ENCODE measurements at places on chromosomes 12 and 14. TPM values are rescaled to one million over a fixed set of nuclear protein-coding genes. Genes with fewer than 3 reads are reported as not detected.

DNA sequence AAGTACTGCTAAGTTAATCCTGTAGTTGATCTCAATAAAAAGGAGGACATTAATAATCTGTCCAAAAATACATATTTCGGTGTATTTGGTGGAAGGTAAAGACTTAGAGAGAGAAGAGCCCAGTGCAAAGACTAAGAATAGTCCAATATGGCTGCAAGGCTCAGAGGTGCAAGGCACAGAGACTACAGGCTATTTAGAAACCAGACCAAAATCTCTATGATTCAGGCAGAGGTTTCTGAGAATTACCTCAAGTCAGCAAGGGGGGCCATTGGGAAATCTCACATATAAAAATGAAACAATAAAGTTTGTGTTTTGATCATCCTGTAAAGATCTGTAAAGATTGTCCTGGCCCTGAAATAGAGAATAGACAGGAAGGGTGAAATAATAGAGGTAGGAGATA is 1173.0 kb downstream of the VRK1 start:
- DNase-seq, result no peak
- no peaks in the 10 kb centered on the region for H3K36me3 ChIP-seq
- no peaks in the 10 kb centered on the region for H3K27me3 ChIP-seq
- H3K4me1 ChIP-seq, result peaks cover 1% of the 10 kb centered on the region

GRCh38 chr14:73273799-73274198 is 36.5 kb downstream of the PAPLN start:
- no peak overlapping the region for H3K4me3 ChIP-seq
- H3K27me3 ChIP-seq, result no peaks in the 10 kb centered on the region
- H3K27ac ChIP-seq, result no peak overlapping the region
- peaks cover 29% of the 10 kb centered on the region for H3K36me3 ChIP-seq
- H3K4me1 ChIP-seq, result no peaks in the 10 kb centered on the region
- no peak for DNase-seq

GRCh38 chr12:91021076-91021475 is 16.3 kb upstream of the EPYC start:
- no peak overlapping the region for H3K27ac ChIP-seq
- H3K27me3 ChIP-seq, result no peaks in the 10 kb centered on the region
- H3K36me3 ChIP-seq, result no peaks in the 10 kb centered on the region
- H3K4me3 ChIP-seq, result no peak overlapping the region

DNA sequence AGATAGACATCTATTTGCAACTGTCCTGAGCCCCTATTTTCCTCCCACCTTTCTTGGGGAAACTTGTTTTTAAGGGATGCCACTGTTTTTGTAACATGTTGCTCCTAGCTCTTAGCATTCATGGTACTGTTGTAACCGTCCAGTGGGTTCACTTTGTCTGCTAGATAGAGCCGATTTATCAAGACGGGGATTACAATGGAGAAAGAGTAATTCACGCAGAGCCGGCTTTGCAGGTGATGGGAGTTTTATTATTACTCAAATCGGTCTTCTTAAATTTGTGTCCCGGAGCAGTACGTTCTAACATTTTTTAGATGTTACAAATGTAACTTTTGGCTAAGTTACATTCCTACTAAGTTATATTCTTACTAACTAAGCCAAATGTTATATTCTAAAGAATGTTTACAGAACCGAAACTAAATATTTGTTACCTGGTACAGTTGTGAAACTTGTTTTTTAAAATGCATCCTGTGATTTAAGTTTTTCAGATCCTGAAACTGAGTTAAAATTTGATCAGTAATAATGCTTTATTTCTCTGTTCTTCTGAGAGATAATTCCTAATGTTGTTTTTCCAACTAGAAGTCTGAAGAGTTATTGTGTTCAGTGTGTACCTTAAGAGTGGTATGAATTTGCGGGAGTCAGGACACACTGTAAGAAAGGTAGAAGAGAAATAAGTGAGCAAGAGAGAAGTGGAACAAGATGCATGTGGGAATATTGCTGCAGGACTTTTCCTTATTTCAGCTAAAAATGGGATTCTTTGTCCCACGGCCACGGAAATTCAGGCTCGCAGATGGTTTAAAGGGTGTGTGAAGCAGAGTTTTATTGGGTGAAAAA is 20.6 kb upstream of the CLEC2D start:
- H3K36me3 ChIP-seq, result no peaks in the 10 kb centered on the region
- no peaks in the 10 kb centered on the region for H3K4me1 ChIP-seq
- H3K27me3 ChIP-seq, result no peaks in the 10 kb centered on the region
- no peak for DNase-seq
- H3K27ac ChIP-seq, result peak overlapping the region; percentile 90

GRCh38 chr14:39368261-39368959 is 63.8 kb downstream of the FBXO33 start:
- H3K4me3 ChIP-seq, result no peak overlapping the region
- no peak overlapping the region for H3K27ac ChIP-seq
- H3K27me3 ChIP-seq, result no peaks in the 10 kb centered on the region
- DNase-seq, result no peak

GRCh38 chr12:1533602-1534304 is 60.6 kb downstream of the FBXL14 start:
- DNase-seq, result no peak
- H3K4me1 ChIP-seq, result no peaks in the 10 kb centered on the region
- no peaks in the 10 kb centered on the region for H3K36me3 ChIP-seq
- no peak overlapping the region for H3K4me3 ChIP-seq
- H3K27me3 ChIP-seq, result no peaks in the 10 kb centered on the region
- no peak overlapping the region for H3K27ac ChIP-seq

DNA sequence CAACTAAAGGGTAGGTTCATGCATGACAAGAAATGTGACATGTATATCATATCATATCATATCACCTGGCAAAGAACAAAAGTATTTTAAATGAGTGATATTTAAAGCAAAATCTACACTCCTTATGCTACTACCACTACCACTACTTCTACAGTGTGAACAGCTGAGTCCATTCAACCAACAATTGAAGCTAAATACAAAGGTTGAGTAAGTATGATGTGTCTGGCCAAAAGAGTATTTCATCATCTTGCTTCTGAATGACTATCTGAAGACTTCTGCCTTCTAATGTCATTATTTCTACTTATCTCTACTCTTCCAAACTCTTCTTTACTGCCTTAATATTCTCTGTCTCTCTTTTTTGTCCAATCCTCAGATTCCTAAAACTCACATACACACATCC is 292.6 kb upstream of the CAND1 start:
- H3K27ac ChIP-seq, result no peak overlapping the region
- H3K36me3 ChIP-seq, result no peaks in the 10 kb centered on the region
- DNase-seq, result no peak
- no peak overlapping the region for H3K4me3 ChIP-seq
- no peaks in the 10 kb centered on the region for H3K4me1 ChIP-seq
- no peaks in the 10 kb centered on the region for H3K27me3 ChIP-seq

GRCh38 chr12:53232646-53233461 is 845 bp upstream of the RARG start:
- H3K27me3 ChIP-seq, result no peaks in the 10 kb centered on the region
- peaks cover 44% of the 10 kb centered on the region for H3K4me1 ChIP-seq

DNA sequence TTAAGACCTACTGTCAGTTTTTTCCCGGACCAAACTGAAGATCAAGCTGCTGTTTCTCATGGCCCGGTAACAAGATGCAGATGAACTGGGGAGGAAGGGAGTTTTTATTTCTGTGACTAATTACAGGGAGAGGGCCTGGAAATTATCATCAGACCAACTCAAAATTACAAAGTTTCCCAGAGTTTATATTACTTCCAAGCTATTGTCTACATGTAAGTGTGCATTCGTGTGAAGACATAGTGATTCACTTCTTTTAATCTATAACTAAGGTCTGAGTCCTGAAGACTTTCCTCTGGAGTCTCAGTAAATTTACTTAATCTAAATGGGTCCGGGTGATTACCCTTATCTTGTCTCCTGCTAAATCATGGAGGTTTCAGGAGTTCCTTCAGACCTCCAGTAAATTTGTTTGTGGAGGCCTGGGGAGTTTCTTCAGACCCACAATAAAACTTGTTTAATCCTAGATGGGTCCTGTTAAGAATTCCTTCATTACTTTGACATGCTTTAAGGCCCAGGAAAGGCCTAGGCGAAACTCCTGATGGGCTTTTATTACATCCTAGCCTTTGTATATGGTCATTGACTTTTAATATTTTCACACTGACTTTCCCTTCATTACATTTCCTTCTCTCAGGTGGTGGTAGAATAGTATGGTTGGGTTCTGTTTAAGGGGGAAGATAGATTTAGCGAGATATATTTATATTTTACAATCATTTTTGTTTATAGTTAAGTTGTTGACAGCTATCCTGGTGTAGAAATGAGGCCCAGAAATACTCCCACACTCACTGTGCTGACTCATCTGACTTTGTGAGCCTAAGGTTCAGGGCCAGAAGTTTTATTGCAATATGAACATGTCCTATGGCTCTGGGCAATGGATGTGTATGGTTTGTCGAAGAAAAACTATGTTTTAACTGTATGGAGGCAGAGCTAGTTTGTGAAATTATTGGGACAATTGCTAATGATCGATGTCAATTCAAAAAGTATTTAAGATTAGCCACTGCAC is 627.0 kb upstream of the FBXO33 start:
- H3K27me3 ChIP-seq, result no peaks in the 10 kb centered on the region
- H3K4me1 ChIP-seq, result no peaks in the 10 kb centered on the region
- no peak overlapping the region for H3K4me3 ChIP-seq
- no peaks in the 10 kb centered on the region for H3K36me3 ChIP-seq

GRCh38 chr14:103803661-103804060 is 43.7 kb downstream of the PPP1R13B start:
- H3K27me3 ChIP-seq, result no peaks in the 10 kb centered on the region
- H3K4me1 ChIP-seq, result no peaks in the 10 kb centered on the region
- DNase-seq, result no peak
- H3K4me3 ChIP-seq, result no peak overlapping the region

Gene HCAR1
- total RNA-seq, result 0.12 TPM

All from right atrium auricular region (tissue), 2 donors.